Tibial nerve (tissue), 4 donors: ENCODE measurements at places on chromosomes 4 and X. TPM values are rescaled to one million over a fixed set of nuclear protein-coding genes. Genes with fewer than 3 reads are reported as not detected.

Gene NOCT
- 1.4 TPM for total RNA-seq

Gene OTUD6A
- not detected for total RNA-seq

Gene ARHGEF6
- total RNA-seq = 23.7 TPM

Gene FUNDC2
- 83.3 TPM for total RNA-seq
